BJ (cell line): ENCODE measurements at places on chromosomes 7 and 10.

DNA sequence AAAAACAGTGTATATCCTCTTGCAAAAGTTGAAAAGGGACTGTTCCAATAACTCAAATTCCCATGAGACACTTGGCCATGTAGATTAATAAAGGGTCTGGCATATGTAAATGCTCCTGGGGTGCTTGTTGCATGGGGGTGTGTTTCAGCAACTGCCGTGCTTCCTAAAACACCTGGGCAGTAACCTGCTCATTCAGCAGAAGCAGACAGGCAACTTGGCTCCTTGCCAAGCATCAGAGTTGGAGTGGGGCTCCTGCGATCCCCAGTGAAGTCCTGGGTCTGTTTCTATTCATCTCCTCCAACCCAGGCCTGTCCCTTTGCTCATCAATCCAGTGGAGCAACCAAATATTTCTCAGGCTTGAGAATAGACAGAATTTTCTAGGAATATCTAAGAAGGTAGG, 42.2 kb upstream of the ADAM12 start:
- no peak for DNase-seq

DNA sequence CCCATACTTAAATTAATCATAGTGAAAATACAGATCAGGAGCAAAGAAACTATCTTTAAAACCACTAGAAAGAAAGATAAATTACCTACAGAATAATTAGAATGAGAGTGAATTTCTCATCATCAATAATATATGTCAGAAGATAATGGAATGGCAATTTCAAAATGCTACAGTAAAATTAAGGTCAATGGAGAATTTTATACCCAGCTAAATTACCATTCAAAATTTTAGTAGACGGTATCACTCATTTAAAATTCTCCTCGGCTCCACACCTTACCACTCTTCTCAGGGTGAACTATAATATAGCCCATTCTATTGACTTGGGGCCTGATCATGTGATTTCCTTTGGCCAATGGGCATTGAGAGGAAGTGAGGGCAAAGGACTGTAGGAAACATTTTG, 192.5 kb upstream of the TCERG1L start:
- no peak for DNase-seq

DNA sequence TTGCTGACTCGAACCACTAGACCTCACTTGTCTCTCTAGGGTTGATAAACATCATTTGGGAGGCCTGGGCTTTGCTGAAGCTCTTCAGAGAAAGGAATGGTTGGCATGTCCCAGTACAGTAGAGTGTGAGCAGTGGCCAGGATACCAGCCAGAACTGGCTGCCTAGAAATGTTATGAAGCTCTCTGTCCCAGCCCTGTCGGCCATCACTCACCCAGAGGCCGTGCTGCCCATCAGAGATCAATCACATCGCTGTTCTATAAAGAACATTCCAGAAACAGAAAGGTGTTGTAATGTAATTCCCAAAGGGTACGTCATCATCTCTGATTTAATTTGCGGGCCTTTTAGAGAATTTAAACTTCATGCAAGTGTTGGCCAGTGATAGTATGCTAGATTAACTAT, 111.5 kb downstream of the PRPF18 start:
- DNase-seq, result no peak

GRCh38 chr10:61635932-61636331, 26.8 kb upstream of the CABCOCO1 start:
- no peak for DNase-seq
